CD4-positive, alpha-beta T cell treated with Interleukin-2 at 100 ng/mL for 4 hours (primary cell): ENCODE measurements at places on chromosomes 2 and 18.

DNA sequence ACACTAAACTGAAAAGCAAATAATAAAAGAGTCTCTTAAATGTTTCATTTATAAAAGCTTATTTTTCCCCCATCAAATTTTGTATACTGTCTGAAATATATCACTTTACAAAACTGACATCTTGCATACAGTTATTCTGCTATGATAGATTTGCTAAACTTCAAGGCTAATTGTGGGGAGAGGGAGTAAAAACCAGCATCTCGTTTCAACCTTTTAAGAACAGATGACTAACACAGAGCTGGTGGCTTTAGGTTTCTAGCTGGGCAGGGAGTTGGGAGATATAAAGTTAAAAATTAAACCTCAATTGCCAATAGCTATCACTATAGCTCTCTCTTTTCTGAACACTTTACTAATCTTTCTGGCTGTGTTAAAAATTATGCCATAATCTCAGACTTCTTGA, 23.5 kb downstream of the C1D start:
- no peak for DNase-seq

GRCh38 chr2:217223222-217223930, 363.5 kb upstream of the TNP1 start:
- peak; percentile 2 for DNase-seq

GRCh38 chr2:151472966-151473365, 63.3 kb downstream of the RIF1 start:
- DNase-seq, result no peak

DNA sequence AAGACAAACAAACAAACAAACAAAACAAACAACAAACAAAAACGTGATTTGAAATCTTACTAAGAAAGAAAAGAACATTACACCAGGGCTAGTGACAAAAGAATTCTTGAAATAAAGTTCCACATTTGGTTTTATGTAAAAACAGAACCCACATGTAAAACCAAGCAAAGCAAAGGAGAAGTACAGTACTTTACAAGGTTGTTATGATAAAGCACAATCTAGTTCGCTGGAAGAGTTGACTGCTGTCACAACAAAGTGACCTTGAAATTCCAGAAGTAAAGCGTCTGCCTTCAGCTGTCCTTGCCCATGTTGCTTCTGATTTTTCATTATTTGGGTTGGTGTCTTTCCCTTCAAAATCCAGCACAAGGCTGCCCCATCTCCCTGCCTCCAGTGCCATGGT, 94.8 kb upstream of the CYRIA start:
- DNase-seq, result no peak

GRCh38 chr2:58073751-58074150, 27.1 kb downstream of the VRK2 start:
- DNase-seq, result no peak

DNA sequence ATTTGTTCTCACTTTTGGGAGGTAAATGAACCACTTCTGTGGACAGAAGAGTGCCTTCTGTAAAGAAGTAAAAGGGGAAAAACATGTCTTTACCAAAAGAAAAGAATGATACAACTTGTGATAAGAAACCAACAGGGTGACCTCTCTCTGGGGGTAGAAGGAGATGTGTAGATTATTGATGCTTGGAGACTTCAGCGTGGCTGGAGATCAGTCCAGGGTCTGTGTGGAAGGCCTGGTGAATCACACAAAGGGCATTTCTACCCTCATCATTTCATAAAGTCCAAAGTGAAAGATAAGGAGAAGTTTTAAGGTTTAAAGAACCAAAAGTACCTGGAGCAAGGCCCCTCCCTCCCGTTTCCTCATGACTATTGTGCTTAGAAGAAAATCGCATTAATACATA, 142.5 kb downstream of the NCK2 start:
- DNase-seq, result no peak

DNA sequence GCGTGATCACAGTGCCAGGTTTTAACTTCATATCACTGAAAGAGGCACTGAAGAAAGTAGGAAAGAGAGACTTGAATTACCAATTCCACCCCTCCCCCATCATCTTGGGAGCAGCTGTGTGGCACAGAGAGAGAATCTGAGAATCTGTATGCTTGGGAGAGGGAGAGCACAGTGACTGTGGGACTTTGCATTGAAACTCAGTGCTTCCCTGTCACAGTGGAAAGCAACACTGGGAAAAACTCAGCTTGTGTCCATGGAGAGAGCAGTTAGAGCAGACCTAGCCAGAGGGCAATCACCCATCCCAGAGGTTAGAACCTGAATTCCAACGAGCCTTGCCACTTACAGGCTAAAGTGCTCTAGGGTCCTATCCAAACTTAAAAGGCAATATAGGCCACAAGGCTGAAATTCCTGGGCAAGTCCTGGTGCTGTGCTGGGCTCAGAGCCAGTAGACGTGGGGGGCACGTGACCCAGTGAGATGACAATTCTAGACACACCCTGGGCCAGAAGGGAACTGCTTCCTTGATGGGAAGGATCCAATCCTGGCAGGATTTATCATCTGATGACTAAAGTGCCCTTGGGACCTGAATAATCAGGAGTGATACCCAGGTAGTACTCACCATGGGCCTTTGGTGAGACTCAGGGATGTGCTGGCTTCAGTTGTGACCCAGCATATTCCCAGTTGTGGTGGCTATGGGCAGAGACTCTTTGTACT, 15.5 kb upstream of the ABCB11 start:
- no peak for DNase-seq

DNA sequence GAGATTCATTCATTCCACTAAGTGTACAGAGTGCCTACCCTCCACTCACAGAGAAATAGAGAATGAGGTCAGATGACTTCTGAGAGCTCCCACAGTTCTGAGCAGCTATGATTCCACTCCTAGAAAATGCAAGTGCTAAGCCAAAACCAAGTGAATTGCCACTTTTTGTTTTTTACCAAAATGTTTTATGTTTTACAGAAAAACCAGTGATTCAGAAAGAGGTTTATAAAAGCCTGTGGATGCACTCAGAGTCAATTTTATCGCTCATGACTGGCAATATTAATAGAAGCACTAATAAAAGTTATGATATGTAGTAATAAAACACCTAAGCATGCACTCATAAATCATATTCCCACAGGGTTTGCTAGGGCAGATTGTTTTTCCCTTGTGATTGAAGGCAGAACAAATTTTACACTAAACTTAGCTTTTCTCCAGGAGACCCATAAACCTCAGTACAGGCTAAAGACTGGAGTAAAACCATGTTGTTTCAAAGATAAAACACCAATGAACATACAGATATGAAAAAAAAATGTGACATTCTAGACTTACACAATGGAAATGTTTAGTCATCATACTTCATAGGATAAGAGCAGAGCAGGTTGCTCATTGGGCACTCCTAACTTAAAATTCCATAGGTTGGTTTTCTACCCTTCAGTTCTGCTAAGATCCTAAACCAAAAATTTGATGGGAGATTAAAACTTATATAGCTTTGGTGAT, 67.5 kb downstream of the PDK1 start:
- DNase-seq, result no peak

DNA sequence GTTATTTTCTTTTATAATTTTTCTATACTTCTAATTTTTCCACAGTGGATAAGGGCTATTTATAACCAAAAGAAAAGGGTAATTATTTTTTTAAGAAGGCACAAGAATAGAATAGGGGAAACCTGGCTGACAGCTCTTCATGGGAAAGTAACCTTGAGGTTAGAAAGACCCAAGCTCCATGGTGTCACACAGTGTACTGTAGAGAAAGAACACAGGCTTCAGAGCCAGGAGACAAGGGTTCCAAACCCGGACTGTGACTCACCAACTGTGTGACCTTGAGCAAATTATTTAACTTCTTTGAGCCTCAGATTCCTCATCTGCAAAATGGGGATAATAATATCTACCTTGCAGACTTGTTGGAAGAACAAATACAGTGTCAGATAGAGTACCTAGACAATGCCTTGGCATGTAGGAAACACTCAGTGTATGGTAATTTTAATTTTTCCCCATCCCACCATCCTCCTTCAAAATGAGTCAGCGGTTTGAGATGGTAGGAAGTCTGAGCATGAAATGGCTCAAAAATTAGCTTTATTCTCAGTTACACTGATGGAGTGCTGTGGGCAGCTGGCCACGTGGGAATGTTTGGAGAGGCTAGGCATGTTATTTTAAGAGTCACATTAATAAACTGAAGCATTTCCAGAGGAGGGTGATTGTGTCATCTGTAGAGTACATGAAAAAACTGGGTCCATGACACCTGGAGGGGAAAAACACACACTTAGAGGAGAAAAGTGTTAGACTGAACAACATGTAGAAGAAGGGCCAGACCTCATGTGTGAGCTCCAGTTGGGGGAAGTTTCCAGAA, 36.7 kb downstream of the TMEM37 start:
- DNase-seq, result no peak

GRCh38 chr2:59677158-59677557, 876.3 kb downstream of the BCL11A start:
- no peak for DNase-seq

DNA sequence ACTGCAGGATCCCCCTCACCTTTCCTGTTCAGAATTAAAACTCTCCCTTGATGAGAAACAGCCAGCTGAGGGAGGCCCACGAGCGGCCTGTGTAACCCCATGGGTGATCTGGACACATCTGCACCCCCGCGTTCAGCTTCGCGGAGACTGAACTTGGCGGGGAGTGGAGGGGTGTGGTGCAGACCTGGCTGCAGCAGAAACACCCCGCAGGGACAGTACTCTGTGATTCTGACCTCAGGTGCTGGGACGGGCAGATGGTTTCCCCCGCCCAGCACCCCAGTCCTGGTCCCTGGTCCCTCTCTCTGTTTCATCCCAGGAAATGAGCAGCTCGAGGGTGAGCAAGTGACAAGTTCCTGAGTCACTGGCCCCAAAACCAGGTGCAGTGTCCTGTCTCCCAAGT, 41.2 kb downstream of the GBX2 start:
- no peak for DNase-seq

DNA sequence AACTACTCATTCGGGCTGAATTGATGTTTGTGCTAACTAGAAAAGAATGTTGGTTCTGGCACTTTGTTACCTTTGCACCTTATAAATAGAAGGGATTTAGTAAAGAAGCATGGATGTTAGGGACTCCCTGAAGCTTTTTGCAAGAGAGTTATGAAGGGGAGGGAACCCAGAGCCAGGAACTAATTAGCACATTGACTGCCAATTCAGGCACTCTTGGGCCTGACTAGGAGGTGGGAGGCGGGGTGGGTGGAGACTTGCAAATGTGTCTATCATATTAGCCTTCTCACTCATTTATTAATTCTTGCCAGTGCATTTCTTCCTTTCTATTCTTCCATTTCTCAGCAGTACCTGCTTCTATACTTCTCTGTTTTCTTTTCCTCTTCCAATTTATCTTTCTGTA, 1022.4 kb downstream of the TMEM182 start:
- DNase-seq, result no peak

DNA sequence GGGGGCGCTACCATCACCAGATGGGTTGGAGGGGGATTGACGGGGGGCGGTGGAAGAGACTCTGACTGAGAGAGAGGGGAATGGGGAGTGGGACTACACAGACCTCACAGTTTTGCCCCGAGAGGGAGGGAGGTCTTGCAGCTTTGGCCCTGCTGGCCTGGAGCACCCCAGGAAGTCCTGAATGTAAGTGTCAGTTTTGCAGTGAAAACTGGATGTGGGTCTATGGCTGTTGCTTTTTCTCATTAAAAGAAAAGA, 2.4 kb downstream of the TCF7L1 start:
- no peak for DNase-seq
